Femur (tissue), 1 donor: ENCODE measurements at places on chromosomes 5 and 9.

DNA sequence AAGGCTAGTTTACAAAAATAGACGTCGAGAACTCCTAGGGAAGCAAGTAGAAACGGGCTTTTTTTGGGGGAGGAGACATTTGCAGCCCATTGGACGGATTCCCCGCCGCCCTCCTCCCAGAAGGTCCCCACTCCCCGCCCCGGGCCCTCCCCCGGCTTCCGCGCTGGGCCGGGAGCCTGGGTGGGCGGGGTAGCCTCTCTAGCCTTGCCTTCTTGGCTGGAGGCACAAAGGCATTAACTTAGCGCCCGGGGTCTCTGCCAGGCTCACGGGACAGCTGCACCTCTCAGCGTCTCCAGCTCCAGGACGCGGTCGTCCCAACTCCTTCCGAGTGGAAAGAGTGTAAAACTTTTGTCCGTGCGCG is at the start of gene DMRTA1:
DMRTA1 (plus strand) TSS at position 236 of the 361 bp plus-strand sequence. CDS start 242 bp downstream, outside the sequence.
- peak; percentile 92 for DNase-seq

DNA sequence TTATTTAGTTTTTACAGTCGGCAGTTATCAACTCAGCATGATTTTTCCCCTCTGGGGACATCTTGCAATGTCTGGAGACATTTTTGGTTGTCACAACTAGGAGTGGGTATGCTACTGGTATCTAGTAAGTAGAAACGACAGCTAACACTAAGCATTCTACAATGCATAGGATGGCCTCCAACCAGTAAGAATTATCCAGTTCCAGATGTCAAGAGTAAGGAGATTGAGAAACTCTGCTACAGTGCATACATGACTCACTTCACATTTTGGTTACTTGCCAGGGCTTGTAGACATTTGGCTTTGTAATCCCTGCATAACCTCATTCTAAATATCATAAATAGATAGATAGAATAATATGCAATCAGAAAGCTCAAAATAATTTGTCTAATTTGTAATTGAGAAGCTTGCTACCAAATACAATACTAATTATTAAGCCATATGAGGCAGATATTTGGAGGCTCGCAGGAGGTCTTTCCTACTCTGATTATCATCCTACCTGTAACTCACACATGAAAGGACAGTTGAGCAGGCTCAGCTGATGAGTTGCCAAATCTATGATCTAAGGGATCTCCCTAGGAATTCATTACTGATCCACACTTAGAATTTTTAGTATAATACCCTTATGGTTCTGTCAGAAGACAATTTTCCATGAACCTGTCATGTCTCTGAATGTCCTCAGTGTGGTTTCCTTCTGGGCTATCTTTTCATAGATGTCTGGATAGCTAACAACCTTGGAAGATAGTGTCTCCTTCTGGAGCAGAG is 346.9 kb upstream of the TLE4 start:
- no peak for DNase-seq

- DNase-seq, result peak; percentile 73
These were observed 25.1 kb upstream of the CDKN2AIPNL start for GRCh38 chr5:134436523-134437339.

- DNase-seq, result no peak
These were observed 188.6 kb upstream of the ISL1 start for GRCh38 chr5:51194671-51195070.

- DNase-seq, result no peak
These were observed 15.7 kb downstream of the DAB2 start for GRCh38 chr5:39409033-39409432.

- DNase-seq, result no peak
These were observed 111.1 kb upstream of the LMX1B start for GRCh38 chr9:126502417-126503332.
